ENCODE measurements at places on chromosomes 3 and 15. TPM values are rescaled to one million over a fixed set of nuclear protein-coding genes. Genes with fewer than 3 reads are reported as not detected.

TMEM40 gene
- total RNA-seq, result not detected

GOLGA6B gene
- total RNA-seq, result 0.18 TPM

CA12 gene
- total RNA-seq, result 15.0 TPM

IL5RA gene
- total RNA-seq, result not detected

ACVR2B gene
- 1.9 TPM for total RNA-seq

NEDD4 gene
- total RNA-seq, result 17.5 TPM

TMEM43 gene
- total RNA-seq, result 86.4 TPM

CSPG4 gene
- 16.9 TPM for total RNA-seq

TNNC1 gene
- total RNA-seq, result 0.13 TPM

MYZAP gene
- 2.1 TPM for total RNA-seq

PDZRN3 gene
- total RNA-seq, result 0.33 TPM

CLDN1 gene
- total RNA-seq, result 0.37 TPM
